Amygdala (tissue), 56 donors: ENCODE measurements at places on chromosomes 12 and 14.

GRCh38 chr14:88793259-88793625, 489 bp upstream of the EML5 start:
- DNase-seq = no peak

DNA sequence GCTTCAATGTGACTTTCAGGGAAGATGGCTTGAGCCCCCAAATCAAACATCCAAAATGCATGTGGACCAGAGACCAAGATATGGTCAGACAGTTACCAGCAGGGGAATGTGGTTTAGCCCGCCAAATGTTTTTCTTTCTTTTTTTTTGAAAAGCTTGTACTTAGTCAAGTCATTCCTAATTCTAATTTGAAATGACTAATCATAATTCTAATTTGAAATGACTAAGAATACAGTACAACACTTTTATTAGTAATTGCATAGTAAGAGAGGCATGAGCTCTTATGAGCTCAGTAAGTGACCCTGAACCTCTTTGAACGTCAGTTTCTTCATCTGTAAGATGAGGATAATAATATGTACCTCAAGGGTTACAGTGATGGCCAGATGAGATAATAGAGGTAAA, 72.4 kb downstream of the HECTD4 start:
- no peak for DNase-seq

GRCh38 chr14:75450381-75451276, 22.8 kb downstream of the JDP2 start:
- DNase-seq = no peak

DNA sequence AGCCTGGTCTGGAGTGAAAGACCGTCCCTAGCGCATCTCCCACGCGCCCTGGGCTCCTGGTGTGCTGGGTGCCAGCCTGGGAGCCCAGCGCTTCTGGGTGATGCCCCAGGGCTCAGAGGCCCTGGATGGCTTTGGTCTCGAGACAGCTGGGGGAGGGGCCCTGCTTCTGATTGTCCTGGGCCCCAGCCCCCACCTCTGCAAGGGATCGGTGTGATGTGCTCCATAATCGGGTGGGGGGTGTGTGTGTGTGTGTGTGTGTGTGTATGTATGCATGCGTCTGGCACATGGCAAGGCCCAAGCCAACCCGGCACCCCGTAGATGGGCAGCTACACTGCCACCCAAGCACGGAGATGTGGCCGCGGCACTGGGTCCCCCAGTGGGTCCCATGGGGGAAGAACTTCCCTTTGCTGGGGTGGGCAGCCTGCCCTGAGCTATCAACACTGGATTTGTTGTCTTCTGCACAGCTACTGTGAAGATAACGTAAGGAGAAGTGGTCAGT, 3.1 kb downstream of the ZBTB42 start:
- DNase-seq = no peak
